ENCODE measurements at places on chromosomes 3 and 15.
A peak's percentile ranks its signal among the peaks of the same experiment; 100 is the strongest.

DNA sequence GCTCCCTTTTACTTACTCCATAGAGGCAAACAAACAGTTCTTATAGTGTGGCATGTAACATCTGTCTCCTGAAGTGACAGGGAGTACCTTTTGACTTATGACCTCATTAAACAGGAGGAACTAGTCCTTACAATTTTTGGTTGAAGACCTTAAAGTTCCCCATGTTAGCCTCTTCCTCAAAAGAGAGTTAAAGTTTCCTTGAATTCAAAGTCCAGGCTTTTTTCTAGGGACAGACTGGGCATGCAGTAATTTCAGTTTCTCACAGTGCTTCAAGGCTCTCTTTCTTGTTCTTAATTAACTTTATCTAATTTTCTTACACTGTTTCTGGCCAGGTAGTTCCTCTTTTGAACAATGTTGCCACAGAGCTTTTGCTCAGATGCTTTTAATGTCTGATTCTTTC is 12.1 kb downstream of the GOLM2 start:
- H3K27me3 ChIP-seq = no peaks in the 10 kb centered on the region
- peaks cover 4% of the 10 kb centered on the region for H3K36me3 ChIP-seq
- no peak overlapping the region for H3K4me3 ChIP-seq
- H3K27ac ChIP-seq = no peak overlapping the region
- H3K4me1 ChIP-seq = peaks cover 20% of the 10 kb centered on the region

DNA sequence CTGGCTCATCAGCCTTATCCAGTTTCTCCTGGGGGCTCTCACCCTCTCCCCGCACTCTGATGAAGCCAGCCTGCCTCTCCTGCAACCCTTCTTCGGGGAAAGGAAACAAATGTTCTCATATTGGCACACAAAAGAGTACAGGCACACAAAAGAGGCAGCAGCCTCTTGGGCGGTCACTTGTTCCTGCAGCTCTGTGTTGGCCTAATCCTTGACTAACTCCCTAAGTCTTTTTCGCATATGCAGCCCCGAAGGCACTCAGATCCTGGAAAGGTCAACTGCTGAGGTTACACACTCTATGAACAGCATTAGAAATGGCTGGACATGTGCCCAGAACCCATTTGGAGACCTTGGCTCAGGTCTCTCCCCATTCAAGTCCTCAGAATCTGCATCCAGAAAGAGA is 7.4 kb upstream of the CAMP start:
- DNase-seq = no peak
- no peaks in the 10 kb centered on the region for H3K4me1 ChIP-seq
- H3K27ac ChIP-seq = no peak overlapping the region
- no peaks in the 10 kb centered on the region for H3K36me3 ChIP-seq
- no peak overlapping the region for H3K4me3 ChIP-seq

DNA sequence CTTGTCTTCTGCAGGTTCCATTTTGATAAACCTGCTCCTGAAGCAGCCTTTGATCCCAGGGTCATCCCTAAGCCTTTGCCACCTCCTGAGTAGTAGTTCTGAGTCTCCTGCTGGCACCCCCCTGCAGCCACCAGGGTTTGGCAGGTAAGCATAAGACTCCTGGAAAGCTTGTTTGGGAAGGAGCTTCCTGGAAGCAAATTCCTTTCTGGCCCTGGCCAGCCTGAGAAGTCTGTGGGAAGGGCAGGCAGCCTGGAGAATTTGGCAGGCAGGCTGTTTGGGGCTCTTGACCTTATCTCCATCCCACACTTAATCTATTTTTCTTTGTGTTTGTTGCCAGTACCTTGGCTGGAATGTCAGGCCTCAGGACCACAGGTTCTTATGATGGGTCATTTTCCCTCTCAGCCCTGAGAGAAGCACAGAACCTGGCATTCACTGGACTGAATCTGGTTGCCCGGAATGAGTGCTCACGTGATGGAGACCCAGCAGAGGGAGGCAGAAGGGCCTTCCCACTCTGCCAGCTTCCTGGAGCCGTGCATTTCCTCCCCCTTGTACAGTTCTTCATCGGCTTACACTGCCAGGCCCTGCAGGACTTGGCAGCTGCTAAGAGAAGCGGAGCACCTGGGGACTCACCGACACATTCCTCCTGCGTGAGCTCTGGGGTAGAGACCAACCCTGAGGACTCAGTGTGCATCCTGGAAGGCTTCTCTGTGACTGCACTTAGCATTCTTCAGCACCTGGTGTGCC is 13.4 kb downstream of the ATRIP start:
- no peak for DNase-seq
- H3K36me3 ChIP-seq = peaks cover 55% of the 10 kb centered on the region
- no peaks in the 10 kb centered on the region for H3K27me3 ChIP-seq
- no peaks in the 10 kb centered on the region for H3K4me1 ChIP-seq

- no peak for DNase-seq
- H3K4me1 ChIP-seq = peaks cover 18% of the 10 kb centered on the region
- no peak overlapping the region for H3K4me3 ChIP-seq
- H3K27ac ChIP-seq = peak overlapping the region; percentile 93
- H3K36me3 ChIP-seq = peaks cover 4% of the 10 kb centered on the region
- no peaks in the 10 kb centered on the region for H3K27me3 ChIP-seq
Measured at GRCh38 chr3:52218937-52219650, 6.4 kb downstream of the TLR9 start.

- H3K27me3 ChIP-seq = no peaks in the 10 kb centered on the region
- DNase-seq = no peak
- H3K4me1 ChIP-seq = no peaks in the 10 kb centered on the region
Measured at GRCh38 chr3:100766069-100766468, 56.8 kb downstream of the TFG start.

DNA sequence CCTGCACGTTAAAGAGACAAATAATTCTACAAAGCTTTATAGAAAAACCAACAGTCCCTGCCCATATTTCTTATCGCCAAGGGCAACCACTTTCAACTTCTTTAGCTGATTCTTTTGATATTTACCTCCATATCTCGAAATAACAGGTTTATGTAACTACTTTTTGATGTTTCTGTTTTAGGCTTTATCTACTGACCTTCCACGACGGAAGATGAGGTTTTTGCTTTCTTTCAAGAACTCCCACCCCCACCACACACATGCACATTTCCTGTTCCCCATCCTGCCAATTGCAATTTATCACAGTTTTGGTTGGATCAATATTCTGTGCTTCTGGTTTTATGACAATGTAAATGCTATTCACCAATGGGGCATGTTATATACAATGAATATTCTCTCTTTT is 330.4 kb upstream of the ICE2 start:
- no peak overlapping the region for H3K4me3 ChIP-seq
- H3K36me3 ChIP-seq = no peaks in the 10 kb centered on the region
- peaks cover 30% of the 10 kb centered on the region for H3K27me3 ChIP-seq
- no peak for DNase-seq
- H3K4me1 ChIP-seq = no peaks in the 10 kb centered on the region

DNA sequence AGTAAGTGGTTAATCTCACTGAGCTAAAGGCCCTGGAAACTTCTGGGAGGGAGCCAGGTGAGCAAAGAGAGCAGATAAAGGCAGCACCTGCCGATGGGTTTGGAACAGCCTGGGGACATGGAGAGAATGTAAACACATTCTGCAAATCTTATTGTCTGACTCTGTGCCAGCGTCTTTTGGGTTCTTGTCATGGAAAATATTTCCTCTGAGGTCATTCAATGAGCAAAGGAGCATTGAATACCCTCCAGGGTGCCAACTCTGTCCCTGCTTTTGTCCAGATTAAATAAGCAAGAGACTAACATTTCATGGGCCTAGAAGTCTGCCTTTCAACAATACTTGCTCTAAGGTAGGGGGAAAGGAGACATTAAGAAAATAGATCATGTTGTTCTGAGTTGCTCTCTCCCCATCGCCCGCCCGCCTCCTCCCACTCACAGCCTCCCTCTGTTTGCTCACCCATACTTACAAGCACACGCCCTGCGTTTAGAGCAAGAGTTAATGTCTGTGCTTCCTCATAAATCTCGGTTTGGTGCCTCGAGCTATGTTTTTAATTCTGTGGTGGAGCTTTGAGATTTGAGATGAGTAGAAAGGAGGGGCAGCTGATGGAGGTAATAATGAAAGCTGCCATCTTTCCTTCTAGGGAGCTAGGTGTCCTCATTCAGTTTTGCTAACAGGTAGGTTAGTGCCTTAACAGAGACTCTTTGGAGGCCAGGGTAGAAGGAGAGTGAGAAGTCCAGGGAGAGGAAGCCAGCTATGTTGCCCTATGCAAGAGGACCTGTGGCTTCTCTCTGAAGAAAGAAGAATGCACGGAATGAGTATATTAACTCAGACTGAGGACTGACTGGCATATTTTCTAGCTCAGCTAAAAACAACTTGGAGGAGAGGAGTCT is 132.9 kb downstream of the TPRG1 start:
- no peaks in the 10 kb centered on the region for H3K27me3 ChIP-seq
- peak overlapping the region; percentile 80 for H3K27ac ChIP-seq
- DNase-seq = peak; percentile 77
- H3K4me1 ChIP-seq = peaks cover 45% of the 10 kb centered on the region

GRCh38 chr3:151878465-151878864 is 5.0 kb downstream of the SUCNR1 start:
- no peaks in the 10 kb centered on the region for H3K36me3 ChIP-seq
- no peak overlapping the region for H3K27ac ChIP-seq
- no peaks in the 10 kb centered on the region for H3K4me1 ChIP-seq
- H3K4me3 ChIP-seq = no peak overlapping the region

GRCh38 chr3:42175386-42176240 is 84.5 kb downstream of the TRAK1 start:
- peaks cover 5% of the 10 kb centered on the region for H3K36me3 ChIP-seq
- no peak overlapping the region for H3K27ac ChIP-seq
- no peak for DNase-seq
- no peak overlapping the region for H3K4me3 ChIP-seq

DNA sequence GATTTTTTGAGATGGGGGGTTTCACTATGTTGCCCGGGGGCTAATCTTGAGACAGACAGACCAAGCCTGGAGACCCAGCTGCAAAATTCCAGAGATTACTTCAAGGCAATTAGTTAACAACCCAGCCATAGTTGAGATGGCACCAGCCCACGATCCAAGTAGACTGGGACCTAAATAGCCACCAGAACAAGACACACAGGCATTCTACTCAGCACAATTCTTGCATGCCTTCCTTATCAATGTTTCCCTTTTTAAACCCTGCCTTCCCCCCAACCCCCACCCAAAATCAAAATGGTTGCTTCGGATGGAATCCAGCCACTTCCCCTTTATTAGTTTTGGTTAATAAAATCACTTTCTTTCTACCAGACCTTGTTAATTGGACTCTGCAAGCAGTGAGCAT is 28.6 kb downstream of the FAM240A start:
- no peaks in the 10 kb centered on the region for H3K27me3 ChIP-seq
- H3K27ac ChIP-seq = no peak overlapping the region
- H3K4me1 ChIP-seq = no peaks in the 10 kb centered on the region
- no peak for DNase-seq

DNA sequence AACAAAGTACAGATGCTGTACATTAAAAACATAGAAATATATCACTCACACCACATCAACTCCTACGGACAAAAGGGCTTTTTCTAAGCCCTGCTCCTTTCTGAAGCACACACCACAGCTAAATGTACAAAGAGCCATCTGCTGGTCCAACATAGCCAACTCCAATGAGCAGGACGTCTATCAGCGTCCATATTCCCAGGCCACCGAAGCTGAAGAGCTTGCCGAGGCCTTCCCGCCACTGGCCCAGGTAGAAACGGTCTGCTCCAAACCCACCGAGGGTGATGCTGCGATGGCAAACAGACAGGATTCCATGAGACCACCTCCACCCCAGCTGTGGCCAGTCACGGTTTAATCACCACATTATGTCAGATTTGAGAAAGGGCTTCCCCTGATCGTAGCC is 9.8 kb downstream of the TM2D3 start:
- H3K4me3 ChIP-seq = no peak overlapping the region
- DNase-seq = no peak
- H3K4me1 ChIP-seq = peaks cover 14% of the 10 kb centered on the region

DNA sequence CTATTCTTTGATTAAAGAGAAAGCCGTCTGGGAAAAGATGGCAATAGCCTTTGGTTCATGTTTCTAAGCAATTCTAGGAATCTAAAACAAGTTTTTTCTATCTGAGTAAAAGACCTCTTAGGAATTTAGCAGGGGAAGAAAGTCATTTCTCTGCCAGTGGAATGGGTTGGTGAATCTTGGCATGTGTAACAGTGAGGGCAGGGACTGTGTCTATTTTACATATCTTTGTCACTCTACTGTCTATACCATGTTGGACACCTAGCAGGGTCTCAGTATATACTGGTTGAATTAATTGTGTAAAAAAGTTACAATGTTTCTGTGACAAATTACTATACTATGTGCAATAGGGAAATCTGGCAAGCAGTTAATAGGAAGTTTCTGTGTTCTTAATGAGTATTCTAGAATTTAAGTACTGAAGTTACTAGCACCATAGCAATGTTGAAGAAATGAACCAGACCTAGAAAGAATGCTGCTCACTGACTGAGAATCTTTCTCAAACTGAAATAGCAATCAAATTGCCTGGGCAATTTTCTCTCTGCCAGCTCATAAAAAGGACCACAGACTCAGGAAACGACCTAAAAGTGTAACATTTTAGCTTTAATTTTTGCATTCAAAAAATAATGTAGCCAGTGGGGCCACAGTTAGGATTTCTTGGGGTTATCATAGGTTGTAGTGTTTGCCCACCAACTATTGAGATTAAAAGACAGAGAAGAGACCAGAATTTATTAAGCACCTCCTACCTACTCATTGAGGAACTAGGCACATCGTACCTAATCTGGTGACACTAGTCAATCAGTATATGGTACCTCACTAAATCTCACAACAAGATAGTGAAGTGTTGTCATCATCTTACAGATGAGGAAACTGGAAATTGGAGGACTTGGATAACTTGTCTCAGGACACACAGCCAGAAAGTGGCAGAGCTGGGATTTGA is 56.2 kb upstream of the LEKR1 start:
- no peaks in the 10 kb centered on the region for H3K27me3 ChIP-seq
- H3K4me1 ChIP-seq = peaks cover 32% of the 10 kb centered on the region
- DNase-seq = no peak

DNA sequence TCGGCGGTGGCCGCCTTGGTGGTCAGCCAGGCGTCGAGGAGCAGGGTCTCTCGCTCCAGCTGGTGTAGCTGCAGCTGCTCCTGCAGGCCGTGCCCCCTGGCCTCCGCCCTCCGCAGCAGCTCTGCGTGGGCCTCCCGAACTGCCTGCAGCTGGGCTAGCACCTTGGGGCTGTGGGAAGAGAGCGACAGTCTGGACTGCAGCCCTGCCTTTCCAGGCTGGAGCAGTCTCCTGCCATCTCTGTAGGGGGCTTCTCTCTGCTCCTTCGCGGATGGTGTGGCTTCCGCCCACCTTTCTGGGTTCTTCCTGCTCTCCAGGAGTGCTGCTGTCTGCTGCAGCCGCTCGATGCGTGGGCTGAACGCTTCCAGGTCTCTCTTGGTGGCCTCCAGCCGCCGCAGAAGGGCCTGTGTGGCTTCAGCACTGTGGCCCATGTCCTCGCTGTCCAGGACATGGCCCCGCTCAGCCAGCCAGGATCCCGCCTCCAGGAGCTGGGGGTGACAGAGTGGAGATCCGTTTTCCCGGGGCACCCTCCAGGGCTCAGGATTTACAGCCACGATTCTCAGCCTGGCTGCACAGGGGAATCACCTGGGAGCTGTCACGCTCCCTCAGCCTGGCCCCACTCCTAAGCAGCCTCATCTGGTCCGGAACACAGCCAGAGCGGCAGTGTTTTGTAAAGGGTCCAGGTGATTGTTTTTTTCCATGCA is 16.8 kb downstream of the PLA2G4B start:
- no peak overlapping the region for H3K27ac ChIP-seq
- H3K4me3 ChIP-seq = no peak overlapping the region
- no peaks in the 10 kb centered on the region for H3K27me3 ChIP-seq
- H3K36me3 ChIP-seq = no peaks in the 10 kb centered on the region
- H3K4me1 ChIP-seq = no peaks in the 10 kb centered on the region
